ENCODE measurements at places on chromosomes 12 and 14.

DNA sequence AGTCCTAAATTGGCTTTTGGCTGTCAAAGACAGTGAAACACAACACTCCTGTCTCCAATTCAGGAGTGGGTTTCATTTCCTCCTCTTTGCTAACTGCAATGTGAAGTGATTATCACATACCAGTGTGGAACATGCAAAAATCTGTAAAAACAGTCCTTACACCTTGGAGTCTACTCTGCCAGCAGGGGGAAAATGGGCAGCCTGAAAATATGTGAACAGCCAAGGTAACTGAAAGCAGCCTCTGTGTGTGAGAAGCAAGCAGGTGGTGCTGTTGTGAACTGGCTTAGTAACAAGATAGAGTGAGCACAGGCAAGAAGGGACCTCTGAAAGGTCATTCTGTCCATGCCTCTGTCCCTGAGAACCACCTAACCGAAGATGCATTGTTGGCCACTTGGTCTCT, 6.0 kb downstream of the PRMT8 start:
- DNase-seq: no peak

DNA sequence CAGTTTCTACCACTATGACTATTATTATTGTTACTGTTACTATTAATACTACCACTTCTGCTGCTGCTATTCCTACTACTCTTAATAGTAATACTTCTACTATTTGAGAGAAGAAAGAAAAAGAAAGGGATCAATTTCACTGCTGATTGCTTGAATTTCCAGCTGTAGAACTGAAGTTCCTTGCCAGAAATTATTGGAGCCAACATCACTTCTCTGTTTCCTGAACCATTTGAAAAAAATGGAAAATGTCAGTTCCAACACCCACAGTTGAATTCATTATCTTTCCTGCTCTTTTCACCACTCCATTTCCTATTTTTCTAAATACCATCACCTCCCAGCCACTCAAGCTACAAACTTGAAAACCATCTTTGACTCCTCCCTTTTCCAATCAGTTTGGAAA, 54.1 kb upstream of the PIK3C2G start:
- no peak for DNase-seq

DNA sequence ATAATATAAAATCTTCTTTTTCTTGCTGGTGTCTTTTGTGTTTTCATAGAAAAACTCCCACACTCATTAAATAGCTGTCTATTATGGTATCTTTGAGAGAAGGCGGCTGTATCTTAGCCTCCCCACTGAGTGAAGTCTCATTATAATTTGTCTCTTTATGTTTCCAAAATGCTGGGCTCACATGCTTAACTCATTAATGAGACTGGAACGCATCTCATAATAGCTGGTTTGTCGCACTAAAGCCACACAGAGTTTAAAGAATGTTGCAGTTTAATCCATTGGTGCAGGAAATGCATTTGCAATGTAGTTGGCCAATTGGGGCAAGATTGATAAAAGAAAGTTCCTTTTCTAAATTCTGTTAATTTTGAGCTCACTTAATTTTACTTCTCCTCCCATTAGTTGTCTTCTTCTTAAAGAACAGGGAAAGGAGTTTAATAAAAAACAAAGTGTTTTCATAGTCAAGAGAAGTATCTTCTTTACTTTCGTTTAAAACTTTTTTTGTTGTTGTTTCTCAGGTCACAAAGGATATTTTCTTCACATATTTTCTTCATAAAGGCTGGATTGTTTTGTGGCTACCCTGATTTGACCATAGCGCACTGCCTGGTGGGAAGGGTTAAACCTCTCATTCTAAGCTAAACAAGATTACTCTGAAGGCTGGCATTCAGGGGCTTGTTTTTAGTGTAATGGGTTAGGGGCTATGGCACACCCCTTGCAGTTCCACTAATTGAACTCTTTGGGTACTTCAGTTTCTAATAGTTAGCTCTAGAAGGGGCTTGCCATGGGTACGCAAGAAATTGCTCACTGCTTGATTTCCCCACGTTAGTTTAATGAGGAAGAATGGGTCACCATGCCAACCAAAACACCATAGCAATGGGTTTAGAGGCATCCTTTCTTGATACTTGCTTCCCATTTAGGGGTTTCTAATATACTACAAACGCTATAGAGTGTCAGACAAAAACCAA, 197.0 kb downstream of the TMTC2 start:
- DNase-seq: no peak

GRCh38 chr14:99199846-99200653, 71.9 kb downstream of the BCL11B start:
- no peak for DNase-seq

DNA sequence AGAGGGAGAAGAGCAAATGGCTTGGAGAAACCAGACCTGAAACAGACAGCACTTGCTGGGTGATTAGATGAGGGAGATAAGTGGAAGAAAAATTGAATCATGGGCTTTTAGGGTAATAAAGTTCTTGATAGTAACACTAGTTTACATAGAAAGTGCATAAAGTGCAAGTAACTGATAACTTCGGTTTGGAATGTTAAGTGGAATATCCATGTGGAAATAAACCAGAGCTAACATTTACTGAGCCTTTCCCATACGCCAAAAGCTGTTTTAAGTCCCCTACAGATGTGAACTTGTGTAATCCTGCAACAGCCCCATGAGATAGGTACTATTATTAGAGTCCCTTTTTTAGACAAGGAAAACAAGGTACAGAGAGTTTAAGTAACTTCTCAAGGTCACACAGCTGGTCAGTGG, 77.1 kb upstream of the NUDT4 start:
- DNase-seq: no peak
